DND-41 (cell line): ENCODE measurements at places on chromosomes 5 and 9.

- H3K4me1 ChIP-seq: no peaks in the 10 kb centered on the region
- H3K27me3 ChIP-seq: no peaks in the 10 kb centered on the region
- DNase-seq: no peak
- no peak overlapping the region for H3K4me3 ChIP-seq
These were observed 155.1 kb upstream of the WWC1 start for GRCh38 chr5:168136340-168136739.

- H3K36me3 ChIP-seq: no peaks in the 10 kb centered on the region
- H3K4me1 ChIP-seq: no peaks in the 10 kb centered on the region
- H3K27ac ChIP-seq: no peak overlapping the region
- DNase-seq: no peak
These were observed 182.3 kb upstream of the EFNA5 start for GRCh38 chr5:107853031-107853430.

- DNase-seq: no peak
- H3K27me3 ChIP-seq: no peaks in the 10 kb centered on the region
- H3K27ac ChIP-seq: no peak overlapping the region
These were observed 31.0 kb upstream of the IER5L start for GRCh38 chr9:129209109-129209508.

GRCh38 chr9:117682955-117683710, 21.1 kb upstream of the TLR4 start:
- H3K4me3 ChIP-seq: no peak overlapping the region
- no peak for DNase-seq
- H3K27me3 ChIP-seq: no peaks in the 10 kb centered on the region
- H3K36me3 ChIP-seq: no peaks in the 10 kb centered on the region

- no peaks in the 10 kb centered on the region for H3K36me3 ChIP-seq
- H3K27ac ChIP-seq: no peak overlapping the region
- H3K4me3 ChIP-seq: no peak overlapping the region
- no peak for DNase-seq
- no peaks in the 10 kb centered on the region for H3K4me1 ChIP-seq
- no peaks in the 10 kb centered on the region for H3K27me3 ChIP-seq
These were observed 44.5 kb upstream of the PPP3R2 start for GRCh38 chr9:101639311-101639710.

DNA sequence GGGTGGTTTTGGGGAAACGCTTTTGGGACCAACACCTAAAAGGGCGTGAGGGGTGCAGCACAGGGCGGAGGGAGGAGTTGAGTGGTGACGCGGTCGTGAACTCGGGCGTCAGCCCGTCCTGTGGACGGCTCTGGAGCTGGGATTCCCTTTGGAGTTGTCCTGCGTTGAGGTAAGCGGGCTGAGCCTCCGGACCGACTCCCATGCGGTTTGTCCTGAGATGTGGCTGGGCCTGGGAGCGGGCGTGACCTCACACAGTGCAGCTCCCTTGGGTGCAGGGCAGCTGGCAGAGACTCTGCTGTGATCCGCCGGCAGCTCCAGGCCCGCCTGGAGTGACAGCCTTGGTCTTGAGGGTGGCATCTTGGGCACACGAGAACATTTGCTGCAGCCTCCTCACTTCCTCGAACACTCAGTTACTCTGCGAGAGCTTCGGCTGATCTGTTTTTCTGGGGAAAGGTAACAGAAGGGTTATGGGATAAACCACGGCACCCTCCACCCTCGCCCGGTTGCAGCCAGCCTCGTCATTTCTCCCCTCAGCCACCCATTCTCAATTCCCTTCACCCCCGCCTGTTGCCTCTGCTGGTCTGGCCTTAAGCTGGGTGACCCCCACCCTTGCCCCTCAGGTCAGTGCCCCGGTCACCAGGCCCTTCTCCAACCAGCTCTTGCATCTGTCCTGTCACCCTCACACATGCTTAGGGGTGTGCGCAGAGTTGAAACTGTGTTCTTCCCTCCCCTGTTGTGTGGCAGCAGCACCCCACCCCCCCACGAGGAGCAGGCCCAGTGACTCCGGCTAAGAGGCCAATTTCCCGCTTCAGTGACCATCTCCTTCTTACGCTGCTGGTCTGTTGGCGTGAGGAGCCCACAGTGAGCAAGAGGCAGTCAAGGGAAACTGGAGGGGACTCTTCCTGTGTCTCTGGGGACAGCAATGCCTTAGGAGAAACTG, 94.2 kb upstream of the COL5A1 start:
- no peak overlapping the region for H3K27ac ChIP-seq
- no peak overlapping the region for H3K4me3 ChIP-seq
- no peaks in the 10 kb centered on the region for H3K36me3 ChIP-seq

DNA sequence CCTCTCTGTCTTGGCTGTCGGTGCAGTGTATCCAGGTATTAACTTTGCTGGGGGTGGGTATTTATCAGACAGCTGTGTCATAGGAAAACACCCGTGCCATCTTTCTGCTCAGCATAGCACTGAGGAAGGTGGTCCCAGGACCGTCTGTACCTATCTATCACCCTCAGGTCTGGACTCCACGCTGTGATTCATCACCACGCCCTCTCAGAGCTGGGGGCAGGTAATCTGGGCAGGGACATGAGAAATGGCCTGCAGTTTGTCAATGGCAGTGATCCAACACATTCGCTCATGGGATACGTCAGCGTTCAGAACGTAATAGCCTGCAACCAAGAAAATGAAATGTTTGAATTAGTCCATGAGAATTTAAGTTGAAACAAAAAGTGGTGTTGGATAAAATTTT, 151.6 kb upstream of the MAP1B start:
- no peak overlapping the region for H3K4me3 ChIP-seq
- no peaks in the 10 kb centered on the region for H3K36me3 ChIP-seq
- no peak overlapping the region for H3K27ac ChIP-seq
- no peaks in the 10 kb centered on the region for H3K4me1 ChIP-seq

DNA sequence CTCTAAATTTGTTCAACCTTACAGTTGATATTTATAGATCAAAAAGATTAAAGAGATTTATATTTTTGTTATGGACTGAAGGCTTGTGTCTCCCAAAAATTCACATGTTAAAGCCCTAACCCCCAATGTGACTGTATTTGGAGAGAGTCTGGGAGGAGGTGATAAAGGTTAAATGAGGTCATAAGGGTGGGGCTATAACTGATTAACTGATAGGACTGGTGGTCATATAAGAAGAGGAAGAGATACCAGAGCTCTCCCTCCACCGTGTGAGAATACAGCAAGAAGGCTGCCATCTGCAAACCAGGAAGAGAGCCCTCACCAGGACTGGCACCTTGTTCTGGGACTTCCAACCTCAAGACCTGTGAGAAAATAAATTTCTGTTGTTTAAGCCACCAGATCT, 264.3 kb downstream of the ENC1 start:
- no peak overlapping the region for H3K27ac ChIP-seq
- no peaks in the 10 kb centered on the region for H3K36me3 ChIP-seq
- H3K4me3 ChIP-seq: no peak overlapping the region
- H3K27me3 ChIP-seq: no peaks in the 10 kb centered on the region

GRCh38 chr5:169626779-169627178, 10.3 kb upstream of the DOCK2 start:
- no peak overlapping the region for H3K4me3 ChIP-seq
- no peaks in the 10 kb centered on the region for H3K27me3 ChIP-seq
- H3K4me1 ChIP-seq: no peaks in the 10 kb centered on the region
- H3K36me3 ChIP-seq: no peaks in the 10 kb centered on the region

DNA sequence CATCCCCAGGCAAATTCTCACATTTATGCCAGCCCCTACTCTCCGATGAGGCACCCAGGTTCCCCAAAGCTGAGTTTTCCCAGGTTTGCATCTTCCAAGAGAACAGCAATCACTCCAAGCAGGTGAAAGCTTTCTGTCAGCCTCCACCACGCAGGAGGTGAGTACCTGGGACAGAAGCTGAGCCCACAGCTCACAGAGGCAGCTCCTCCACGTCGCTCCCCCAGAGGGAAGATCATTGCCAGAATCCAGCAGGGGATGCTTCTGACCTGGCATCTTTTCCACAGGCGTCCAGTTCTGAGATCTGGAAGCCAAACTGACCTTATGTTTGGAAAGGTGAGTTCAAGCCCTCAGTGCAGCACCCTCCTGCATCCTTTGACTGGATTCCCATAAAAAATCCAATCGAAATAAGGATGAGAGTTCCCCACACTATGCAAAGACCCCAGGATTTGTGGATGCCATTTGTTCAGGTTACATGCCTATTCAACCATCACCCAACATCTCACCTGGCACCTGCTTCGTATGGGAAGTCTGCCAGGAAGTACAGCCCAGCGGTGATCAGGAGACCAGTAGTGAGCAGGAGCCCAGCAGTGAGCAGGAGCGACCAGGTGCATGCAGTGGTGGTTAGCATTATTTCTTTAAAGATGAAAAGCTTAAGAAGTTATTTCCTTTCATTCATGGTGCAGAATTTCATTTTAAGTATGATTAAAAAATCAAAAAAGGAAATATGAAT, 47.4 kb upstream of the OLFM1 start:
- H3K27ac ChIP-seq: no peak overlapping the region
- H3K4me3 ChIP-seq: no peak overlapping the region
- no peak for DNase-seq
- H3K4me1 ChIP-seq: no peaks in the 10 kb centered on the region
- no peaks in the 10 kb centered on the region for H3K27me3 ChIP-seq

GRCh38 chr5:500491-500890, 23.8 kb downstream of the SLC9A3 start:
- no peak overlapping the region for H3K4me3 ChIP-seq
- no peaks in the 10 kb centered on the region for H3K36me3 ChIP-seq
- H3K27me3 ChIP-seq: no peaks in the 10 kb centered on the region
- H3K4me1 ChIP-seq: no peaks in the 10 kb centered on the region
- no peak for DNase-seq
